HFFc6 (cell line): ENCODE measurements at places on chromosomes 2 and 18.

- no peak for DNase-seq
Measured at GRCh38 chr18:46335534-46336101, 231.4 kb downstream of the HAUS1 start.

DNA sequence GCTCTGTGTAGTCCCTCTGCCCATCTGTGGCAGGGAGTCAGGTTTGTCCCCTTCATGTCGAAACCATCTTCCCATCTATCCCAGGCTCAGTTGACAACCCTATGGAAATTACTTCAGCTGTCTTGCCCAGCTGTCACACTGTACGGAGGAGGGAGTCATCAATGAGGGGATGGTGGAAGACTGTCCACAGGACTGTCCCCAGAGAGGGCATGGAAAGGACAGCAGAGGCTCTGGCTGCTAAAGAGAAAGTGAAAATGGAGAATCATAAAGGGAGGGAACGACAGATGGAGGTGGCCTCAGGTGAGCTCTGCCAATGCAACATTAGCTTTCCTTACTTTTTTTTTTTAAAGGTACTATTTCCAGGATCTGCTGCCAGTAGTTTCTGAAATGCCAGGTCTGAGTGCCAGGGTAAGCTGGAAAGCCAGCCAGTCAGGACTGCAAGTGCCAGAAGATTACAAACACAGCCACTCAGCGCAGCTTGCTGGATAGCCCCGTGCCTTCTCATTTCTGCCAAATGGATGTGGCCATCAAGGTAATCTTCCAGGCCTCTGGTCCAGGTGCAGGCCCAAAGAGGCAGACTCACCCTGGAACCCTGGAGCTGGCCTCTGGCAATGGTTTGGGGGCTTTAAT, 192.8 kb downstream of the AGPS start:
- DNase-seq: no peak

GRCh38 chr2:86393521-86394491, 47.4 kb upstream of the KDM3A start:
- no peak for DNase-seq

DNA sequence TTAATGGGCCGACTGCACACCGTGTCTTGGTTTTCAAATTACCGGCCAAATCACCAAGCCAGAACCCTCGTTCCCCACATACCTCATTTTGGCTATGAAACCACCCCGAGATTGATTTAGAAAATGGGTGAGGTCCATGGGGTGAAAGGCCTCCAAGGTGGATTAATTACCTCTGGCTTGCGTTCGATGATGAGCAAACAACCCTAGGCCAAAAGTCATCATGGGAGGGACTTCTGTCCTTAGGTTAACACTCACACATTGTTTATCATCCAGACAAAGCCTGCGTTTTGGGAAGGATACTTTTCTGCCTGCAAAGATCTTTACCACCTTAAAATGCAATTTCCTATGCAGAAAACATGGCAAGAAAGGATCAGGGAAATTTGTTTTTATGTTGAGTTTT, 48.5 kb downstream of the GALR1 start:
- DNase-seq: no peak

GRCh38 chr2:23480957-23481797, 96.2 kb downstream of the KLHL29 start:
- DNase-seq: peak; percentile 59

- DNase-seq: no peak
Measured at GRCh38 chr18:40250236-40250635, 1704.8 kb upstream of the PIK3C3 start.

DNA sequence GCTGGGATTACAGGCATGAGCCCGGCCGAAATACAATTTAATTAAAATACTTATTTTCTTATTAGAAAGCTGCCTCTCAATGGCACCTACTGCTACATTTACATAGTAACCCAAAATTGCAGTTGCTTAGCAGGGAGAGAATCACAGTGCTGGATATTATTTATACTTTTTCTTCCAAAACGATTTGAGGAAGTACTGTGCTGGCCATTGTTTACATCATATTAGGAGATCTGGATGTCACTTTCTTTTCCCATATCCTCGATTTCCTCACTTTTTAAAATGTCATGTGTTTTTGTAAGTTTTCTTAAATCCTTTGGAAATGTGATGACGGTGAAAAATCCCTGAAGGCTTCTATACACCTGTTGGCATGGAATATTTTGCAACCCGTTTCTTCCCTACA, 3.4 kb upstream of the SP3 start:
- no peak for DNase-seq

- DNase-seq: no peak
Measured at GRCh38 chr2:132515010-132515409, 98.4 kb downstream of the GPR39 start.

- no peak for DNase-seq
Measured at GRCh38 chr2:63950414-63950813, 68.8 kb downstream of the VPS54 start.

DNA sequence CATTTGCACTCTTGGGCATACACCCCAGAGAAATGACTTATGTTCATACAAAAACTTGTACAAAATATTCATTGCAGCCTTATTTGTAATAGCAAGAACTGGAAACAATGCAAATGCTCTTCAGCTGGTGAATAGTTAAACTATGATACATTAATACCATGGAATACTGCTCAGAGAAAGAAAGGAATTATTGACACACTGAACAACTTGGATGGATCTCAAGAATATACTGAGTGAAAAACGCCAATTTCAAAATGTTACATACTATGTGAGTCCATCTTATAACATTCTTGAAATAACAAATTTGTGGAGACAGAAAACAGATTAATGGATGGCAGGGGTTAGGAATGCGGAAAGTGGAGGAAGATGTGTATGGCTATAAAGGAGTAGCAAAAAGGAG, 17.2 kb downstream of the LNPK start:
- DNase-seq: no peak

GRCh38 chr2:240147382-240147781, 6.9 kb upstream of the OTOS start:
- no peak for DNase-seq

DNA sequence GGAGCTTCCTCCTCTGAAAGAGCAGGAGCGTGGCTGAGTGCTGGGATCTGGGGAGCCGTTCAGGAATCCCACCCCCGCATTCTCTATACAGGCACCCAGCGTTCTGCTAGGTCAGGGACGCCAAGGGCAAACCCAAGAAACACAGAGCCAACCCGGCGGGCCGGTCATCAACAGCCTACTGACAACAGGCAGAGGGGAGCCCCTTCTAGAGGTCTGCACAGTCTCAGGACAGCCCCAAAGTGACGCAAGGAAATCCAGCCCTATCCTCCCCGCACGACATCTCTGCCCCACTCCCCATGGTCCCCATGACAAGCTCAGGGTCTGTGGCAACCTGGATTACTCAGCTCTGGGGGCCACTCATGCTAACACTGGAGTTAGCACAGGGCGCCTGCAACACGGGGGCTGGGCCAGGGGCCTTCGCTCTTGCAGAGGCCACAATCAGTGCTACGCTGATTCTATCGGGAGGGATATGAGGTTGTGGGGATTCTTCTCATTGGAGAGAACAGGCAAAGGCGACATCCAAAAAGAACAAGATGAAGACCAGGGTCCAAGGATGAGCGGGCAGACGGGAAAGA, 81.6 kb downstream of the PXDN start:
- DNase-seq: no peak

GRCh38 chr18:23503963-23504344, 643 bp downstream of the RMC1 start:
- DNase-seq: no peak

- peak; percentile 79 for DNase-seq
Measured at GRCh38 chr18:415617-416612, 84.6 kb downstream of the COLEC12 start.

- DNase-seq: no peak
Measured at GRCh38 chr2:56674084-56674483, 490.3 kb downstream of the CCDC85A start.

DNA sequence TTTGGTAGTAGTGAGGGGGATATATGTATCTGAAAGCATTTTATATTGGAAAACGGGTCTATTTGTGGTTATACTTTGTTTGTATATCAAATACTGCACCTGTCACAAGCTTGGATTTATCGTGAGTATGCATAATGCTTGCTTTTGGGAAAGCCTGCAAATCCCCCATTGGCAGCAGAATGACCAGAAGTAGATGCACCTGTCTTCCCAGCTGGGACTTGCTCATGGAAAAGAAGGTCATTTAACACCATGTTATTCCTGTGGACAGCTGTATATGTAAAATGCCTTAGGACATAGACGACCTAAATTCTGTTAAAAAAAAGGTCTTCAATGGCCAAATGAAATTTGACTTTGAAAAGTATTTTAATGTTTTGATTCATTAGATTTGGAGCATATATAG, 599.4 kb downstream of the XIRP2 start:
- no peak for DNase-seq

DNA sequence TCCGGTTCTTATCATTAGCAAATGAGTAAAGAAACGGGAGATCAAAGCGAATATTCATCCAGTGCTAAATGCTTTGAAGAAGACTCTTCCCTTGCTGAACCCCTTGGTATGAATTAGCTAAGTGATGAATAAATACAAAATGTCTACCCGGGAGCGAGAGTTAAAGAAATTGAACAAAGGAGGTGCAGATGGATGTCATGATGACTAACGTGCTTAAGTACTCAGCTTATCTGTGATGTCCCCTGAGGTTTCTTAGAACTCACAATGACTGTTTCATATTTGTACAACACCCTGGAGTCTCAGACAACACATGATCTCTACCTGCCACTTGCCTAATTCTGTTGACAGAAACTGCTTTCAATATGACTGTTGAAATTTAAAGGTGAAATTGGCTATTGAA, 148.5 kb downstream of the TMEM200C start:
- DNase-seq: no peak

GRCh38 chr2:186554850-186555671, 34.8 kb upstream of the ITGAV start:
- DNase-seq: no peak

- DNase-seq: peak; percentile 20
Measured at GRCh38 chr2:119760956-119761275, 1.2 kb downstream of the PTPN4 start.

DNA sequence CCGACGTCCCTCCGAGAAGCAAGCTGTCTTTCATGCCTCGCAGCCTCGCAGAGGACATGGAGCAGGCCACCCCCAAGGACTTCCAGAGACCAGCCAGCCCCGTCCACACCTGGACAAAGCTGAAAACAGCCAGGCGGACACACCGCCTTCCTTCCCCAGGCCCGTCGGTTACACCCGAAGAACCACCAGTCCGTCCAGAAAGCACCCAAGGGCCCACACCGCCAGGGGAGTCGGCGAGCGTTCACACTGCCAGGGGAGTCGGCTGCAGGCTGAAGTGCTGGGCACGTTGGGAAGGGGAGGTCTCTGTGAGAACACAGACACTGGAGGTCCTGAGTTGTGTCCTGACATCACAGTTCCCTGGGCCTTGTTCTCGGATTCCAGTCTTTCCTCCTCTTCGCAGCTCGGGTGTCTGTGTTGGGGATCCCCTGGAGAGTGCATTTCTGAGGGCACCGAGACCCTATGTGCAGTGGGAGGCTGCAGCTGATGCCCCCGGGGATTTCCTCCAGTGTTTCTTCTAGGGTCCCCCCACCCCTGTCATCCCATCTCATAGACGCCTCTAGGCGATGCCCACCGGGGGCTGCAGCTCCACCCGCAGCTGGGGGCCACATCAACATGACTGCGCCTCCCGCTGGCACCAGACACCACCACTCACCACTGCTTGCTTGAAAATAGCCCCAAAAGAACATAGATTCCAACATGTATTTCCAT, 344.4 kb upstream of the SALL3 start:
- no peak for DNase-seq

GRCh38 chr2:112841295-112842044, 4.9 kb upstream of the IL1B start:
- DNase-seq: no peak

- DNase-seq: no peak
Measured at GRCh38 chr2:24485197-24485596, 5.9 kb upstream of the NCOA1 start.

- no peak for DNase-seq
Measured at GRCh38 chr2:200757399-200757798, 54.3 kb upstream of the BZW1 start.

DNA sequence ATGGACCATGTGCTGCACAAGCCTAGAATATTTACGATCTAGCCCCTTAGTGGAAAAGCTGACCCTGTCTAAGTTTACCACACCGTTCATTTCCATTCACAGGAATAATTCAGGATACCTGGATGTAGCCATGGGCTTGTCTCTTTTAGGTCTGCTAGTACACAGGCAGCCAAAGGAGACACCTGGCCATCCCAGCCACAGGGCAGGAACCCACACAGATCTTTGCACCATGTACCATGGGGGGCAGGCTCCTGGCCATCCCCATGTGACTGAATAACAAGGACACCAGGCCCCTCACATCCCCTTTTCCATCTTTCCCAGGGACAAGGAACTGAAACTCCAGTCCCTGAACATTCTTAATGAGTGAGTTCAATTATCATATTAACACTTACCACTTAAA, 467.3 kb upstream of the MYT1L start:
- no peak for DNase-seq

GRCh38 chr2:47012866-47013265, 97.3 kb upstream of the MCFD2 start:
- DNase-seq: no peak

- DNase-seq: no peak
Measured at GRCh38 chr2:167842047-167842446, 405.3 kb downstream of the STK39 start.

DNA sequence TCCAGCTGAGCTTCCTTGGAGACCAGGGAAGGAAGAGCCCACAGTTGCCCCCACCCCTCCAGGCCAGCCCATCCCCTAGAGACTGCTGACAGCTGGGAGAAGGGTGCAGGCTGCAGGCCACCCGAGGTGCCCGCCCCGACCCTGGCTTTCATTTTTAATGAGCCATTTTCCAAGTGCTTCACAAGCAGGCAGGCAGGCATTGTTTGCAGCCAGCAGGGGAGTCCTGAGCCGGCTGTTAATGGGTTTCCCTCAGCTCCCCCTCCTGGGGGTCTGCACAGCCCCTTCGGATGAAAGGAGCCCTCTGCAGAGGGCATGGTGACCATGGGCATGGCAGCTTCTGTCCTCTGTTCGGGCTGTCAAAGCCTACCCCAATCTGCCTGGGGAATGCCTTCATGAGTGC, 94.5 kb downstream of the ZBTB7C start:
- DNase-seq: no peak

GRCh38 chr2:165268754-165269153, 29.5 kb downstream of the SCN2A start:
- no peak for DNase-seq

- DNase-seq: no peak
Measured at GRCh38 chr2:152588998-152589397, 128.3 kb downstream of the PRPF40A start.
